ENCODE measurements at places on chromosomes 5 and 9. TPM values are rescaled to one million over a fixed set of nuclear protein-coding genes. Genes with fewer than 3 reads are reported as not detected.

DNA sequence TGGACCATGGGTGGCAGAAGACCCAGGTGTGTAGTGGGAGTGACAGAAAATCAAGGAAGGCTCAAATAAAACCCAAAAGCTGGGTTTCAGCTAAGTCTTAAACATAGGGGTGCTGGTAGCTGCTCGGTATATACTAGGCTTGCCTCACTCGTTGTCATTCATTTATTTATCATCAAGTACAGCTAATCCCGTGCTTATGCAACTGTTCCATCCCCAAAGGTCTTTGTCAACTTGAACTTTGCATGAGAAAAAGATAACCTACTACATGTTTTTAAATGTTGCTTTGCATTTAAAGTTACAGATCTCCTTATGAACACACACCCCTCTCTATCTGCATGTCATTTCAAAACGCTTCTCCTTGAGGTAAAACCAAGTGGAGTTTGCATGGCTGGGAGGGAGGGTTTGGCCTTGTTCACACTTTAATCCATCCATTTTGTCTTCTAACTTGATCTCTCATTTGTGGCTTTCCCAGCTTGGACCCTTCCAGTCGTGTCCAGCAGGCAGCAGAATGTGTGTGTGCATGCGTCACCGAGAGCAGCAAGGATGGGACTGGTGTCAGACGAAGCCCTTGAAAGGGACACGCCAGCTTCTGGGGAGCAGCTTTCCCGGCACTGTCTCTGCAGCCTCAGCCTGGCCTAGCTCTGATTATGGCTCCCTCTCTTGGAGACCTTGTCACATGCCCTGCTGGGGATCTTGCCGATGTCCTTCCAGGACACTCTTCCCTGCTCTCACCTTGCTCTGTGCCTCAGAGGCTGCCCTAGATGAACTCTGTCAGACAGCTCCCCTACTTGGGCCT, 133.5 kb downstream of the GADD45G start:
- no peak for DNase-seq
- H3K4me1 ChIP-seq, result peaks cover 41% of the 10 kb centered on the region
- no peak overlapping the region for H3K4me3 ChIP-seq
- no peaks in the 10 kb centered on the region for H3K36me3 ChIP-seq

DNA sequence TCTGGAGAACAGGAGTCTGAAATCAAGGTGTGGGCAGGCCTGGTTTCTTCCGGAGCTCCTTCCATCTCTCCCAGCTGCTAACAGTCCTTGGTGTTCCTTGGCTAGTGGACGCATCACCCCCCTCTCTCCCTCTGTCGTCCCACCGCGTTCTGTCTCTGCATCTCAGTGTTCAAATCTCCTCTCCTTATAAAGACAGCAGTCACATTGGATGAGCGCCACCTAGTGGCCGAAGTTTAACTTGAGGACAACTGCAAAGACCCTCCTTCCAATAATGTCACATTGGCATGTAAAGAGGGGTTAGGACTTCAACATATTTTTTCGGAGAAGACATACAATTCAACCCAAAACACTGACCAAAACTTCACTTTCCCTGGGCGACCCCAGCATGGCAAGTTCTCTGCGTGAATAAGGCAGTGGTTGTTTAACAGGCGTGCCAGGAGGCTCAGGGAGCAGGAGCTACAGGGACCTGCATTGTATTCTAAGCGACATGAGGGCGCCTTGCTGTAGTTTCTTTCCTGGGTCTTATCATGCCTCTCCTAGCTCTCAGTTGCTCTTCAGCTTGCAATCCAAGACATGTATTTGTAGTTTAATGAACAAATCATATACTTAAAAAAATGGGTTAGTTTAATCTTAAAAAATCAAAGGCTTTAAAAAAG, 27.9 kb upstream of the BASP1 start:
- peaks cover 8% of the 10 kb centered on the region for H3K27me3 ChIP-seq
- H3K4me3 ChIP-seq, result no peak overlapping the region
- H3K36me3 ChIP-seq, result no peaks in the 10 kb centered on the region
- DNase-seq, result peak; percentile 84
- no peak overlapping the region for H3K27ac ChIP-seq
- no peaks in the 10 kb centered on the region for H3K4me1 ChIP-seq

- no peak overlapping the region for H3K27ac ChIP-seq
- no peaks in the 10 kb centered on the region for H3K4me1 ChIP-seq
- peaks cover 2% of the 10 kb centered on the region for H3K27me3 ChIP-seq
- no peak for DNase-seq
- H3K4me3 ChIP-seq, result no peak overlapping the region
These were observed 443.4 kb upstream of the ST8SIA4 start for GRCh38 chr5:101346447-101346846.

DNA sequence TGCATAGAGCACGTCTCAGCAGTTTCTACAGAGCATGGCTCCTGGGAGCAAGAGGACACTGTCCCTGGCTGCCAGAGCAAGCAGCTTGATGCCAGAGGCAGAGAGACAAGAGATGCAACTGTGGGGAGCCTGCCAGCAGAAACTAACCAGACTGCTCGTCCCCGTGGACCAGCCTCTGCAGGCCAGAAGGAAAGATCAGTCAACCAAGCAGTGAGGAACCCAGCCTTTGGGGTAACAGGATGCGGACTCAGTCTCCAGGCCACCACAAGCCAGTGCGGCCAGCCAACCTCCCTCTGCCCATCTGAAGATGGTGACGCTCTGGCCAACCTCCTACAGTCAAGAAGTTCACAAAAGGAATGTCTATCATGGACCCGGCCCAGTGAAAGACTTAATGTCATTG, 3.7 kb downstream of the SURF4 start:
- H3K4me1 ChIP-seq, result peaks cover 62% of the 10 kb centered on the region
- no peak for DNase-seq
- H3K36me3 ChIP-seq, result peaks cover 68% of the 10 kb centered on the region
- H3K4me3 ChIP-seq, result peak overlapping the region; percentile 79

Gene DBH
- not detected for total RNA-seq

Measured in activated CD8-positive, alpha-beta T cell treated with anti-CD3 and anti-CD28 coated beads for 36 hours (primary cell).